ENCODE measurements at places on chromosomes 6 and 20.

- no peak for DNase-seq
Observed at GRCh38 chr20:57451795-57452661, 60.8 kb downstream of the RBM38 start.

- DNase-seq = no peak
Observed at GRCh38 chr6:36576578-36576977, 17.6 kb upstream of the SRSF3 start.

- no peak for DNase-seq
Observed at GRCh38 chr20:11153819-11154218, 480.0 kb upstream of the JAG1 start.

- DNase-seq = no peak
Observed at GRCh38 chr20:47740862-47741184, 44.5 kb downstream of the SULF2 start.

DNA sequence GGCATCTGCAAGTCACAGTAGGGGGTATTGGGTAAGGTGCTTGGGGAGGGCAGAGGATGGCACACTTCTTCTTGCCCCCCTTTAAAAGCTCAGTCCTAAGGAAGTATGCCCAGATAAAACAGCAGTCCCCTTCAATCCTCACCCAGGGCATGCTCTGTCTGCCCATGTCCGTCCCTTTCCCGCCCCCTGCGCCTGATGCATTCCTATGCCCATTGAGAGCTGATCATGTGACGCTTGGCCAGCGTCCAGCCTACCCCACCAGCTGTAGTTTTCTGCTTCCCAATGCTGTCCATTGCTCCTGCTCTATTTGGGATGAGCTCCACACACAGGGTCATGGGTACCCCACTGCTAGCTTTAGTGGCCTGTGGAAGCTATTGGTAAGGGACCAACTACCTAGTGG, 8.3 kb downstream of the SIGLEC1 start:
- no peak for DNase-seq

DNA sequence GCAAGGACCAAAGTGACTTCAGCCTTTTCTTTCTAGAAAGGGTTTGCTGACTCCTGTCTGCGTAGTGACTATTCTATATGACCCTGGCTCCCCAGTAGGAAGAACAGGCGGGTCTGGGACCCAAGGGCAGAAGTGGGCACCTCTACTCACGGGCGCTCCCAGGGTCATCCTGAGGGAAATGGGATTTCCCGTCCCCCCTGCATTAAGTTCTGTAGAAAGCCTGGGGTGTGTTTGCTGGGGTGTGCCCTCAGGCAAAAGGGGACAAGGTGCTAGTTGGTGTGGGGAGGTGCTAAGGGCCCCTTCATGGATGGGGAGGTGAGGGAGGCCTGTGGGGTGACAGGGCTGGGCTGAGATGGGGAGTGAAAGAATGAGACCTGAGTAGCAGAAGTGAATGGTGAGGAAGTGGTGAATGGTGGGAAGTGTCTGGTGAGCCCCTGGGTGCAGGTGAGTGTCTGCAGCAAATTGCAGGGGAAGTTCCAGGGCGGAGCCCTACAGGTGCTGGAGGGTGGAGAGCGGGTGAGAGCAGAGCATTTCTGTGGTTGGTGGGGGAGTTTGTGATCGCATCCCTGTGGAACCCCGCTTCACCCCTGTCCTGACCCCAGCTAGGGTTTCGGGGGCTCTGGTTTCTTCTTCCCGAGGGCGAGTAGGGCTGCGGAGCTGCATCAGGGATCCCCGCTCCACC, 21.1 kb downstream of the RAET1L start:
- DNase-seq = no peak

- no peak for DNase-seq
Observed at GRCh38 chr6:152267967-152268845, 369.0 kb downstream of the SYNE1 start.

- DNase-seq = no peak
Observed at GRCh38 chr6:92297101-92297500, 1122.3 kb downstream of the EPHA7 start.

DNA sequence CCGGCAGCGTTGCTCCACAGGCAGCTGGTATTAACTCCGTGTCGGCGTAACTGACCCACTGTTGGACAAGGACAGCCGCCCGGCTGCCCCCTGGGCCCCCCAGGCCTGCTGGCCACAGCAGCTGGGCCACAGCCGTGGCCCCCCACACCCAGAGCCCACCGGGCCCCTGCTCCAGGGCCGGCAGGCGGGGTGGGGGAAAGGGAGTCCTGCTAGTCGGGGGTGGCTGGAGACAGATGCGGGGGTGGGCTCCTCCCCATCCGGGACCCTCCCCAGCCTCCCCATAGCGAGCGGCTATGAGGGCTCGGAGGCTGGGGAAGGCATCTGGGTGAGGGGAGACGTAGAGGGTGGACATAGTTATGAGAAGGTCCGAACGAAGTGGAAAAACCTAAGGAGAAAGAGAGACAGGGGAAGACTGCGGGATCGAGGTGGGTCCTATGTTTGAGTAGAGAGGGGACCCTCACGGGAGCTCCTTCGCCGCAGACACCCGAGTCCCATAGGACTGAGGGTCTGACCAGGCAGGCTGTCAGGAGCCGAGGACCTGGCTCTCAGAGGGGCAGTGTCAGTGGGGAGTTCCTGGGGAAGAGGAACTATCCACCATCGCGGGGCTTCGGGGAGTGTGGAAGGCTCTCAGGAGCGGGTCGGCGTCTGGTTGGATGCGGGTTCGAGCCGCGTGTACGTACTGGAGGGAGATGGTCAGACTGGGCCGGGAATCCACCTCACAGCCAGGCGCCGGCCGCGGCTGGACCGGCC, 511 bp downstream of the VARS1 start:
- DNase-seq = no peak

DNA sequence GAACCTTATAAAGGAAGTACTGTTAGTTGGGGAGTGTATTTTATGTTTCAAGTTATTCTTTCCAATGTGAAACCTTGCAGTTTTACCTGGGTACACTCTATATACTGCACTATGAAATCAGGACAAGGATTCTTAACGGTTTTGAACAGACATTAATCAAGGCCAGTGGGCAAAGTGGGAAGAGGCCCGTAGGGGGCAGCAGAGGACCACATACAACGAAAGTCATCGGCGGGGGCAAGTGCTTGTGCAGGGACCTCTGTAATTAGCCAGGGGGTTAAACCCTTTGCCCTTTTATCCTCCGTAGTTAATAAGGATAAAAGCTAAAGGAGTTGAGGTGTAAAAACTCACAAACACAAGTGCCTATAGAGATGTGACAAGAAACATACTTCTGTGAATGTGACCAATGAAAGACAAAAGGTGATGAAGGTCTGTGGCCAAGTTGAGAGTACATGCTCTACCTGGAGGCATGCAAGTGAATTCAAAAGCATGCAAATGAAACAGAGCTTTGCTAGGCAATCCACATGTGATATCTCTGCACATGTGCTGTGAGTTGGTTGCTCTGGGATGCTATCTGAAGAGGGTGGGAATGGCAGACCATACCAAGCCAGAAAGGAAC, 392.7 kb upstream of the MAN1A1 start:
- no peak for DNase-seq

DNA sequence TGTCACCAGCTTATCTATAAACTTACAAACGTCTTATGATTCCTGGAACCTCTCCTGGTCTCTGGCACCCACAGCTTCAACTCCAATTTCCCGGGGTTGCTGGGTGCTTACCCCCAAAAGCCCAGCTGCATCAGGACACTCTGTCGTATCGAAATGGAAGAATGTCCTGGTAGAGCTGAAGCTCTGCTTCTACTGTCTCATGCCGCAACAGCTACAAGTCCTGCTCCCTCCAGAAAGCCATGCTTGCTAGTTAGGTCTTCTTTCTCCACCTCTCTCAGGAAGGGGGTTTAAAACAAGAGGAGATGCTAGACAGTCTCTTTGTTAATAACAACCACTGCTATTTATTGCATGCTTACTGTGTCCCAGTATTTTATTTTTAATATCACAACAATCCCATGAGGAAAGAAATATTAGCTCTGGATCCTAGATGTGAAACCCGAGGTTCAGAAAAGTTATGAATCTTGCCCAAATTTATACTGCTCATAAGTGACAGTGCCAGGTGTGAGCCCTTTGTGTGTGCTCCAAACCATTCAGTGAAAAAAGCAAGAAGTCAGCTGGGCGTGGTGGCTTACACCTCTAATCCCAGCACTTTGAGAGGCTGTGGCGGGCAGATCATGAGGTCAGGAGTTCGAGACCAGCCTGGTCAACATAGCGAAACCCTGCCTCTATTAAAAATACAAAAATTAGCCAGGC, 82.3 kb upstream of the GCM1 start:
- no peak for DNase-seq

DNA sequence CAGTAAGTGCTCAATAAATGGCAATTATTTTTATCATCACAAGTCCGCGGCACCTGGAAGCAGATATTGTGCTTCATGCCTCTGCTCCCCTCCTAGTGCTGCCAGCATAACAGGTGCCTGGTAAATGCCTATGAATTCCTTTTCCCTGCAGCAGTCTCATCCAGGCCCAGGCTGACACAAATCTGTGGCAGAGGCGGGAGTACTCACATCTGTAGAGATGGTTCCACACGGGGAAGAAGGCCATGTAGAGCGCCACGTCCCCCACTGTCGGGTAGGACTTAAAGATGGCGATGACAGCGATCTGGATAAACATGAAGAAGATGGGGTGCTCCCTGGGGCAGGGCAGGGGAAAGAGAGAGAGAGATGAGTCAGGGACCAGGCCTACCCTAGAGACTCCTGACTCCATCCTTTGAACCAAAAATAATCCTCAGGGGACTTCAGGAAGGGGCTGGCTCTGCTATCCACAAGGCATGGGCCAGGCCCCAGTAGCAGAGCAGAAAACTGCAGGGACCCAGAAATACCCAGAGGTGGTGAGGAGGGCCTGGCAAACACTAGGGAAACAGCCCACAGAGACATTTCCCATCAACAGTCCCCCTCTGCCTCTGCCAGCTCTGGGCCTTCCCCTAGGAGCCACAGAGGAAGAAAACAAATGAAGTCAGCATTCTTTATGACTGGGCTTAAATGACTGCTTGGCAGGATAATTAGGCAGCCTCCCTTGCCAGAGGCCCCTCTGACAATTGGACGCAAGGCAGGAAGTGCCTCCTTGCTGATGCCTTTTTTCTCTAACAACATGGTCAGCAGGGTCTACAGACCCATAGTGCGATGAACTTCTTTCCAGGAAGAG, 23.0 kb downstream of the MAP1LC3A start:
- no peak for DNase-seq

- no peak for DNase-seq
Observed at GRCh38 chr6:130947464-130947863, 115.6 kb downstream of the EPB41L2 start.

GRCh38 chr20:14848806-14849205, 511.4 kb upstream of the FLRT3 start:
- DNase-seq = no peak

- DNase-seq = no peak
Observed at GRCh38 chr6:143839196-143839595, 3.9 kb upstream of the LTV1 start.

GRCh38 chr6:100461917-100462705, 2.6 kb downstream of the SIM1 start:
- DNase-seq = no peak

DNA sequence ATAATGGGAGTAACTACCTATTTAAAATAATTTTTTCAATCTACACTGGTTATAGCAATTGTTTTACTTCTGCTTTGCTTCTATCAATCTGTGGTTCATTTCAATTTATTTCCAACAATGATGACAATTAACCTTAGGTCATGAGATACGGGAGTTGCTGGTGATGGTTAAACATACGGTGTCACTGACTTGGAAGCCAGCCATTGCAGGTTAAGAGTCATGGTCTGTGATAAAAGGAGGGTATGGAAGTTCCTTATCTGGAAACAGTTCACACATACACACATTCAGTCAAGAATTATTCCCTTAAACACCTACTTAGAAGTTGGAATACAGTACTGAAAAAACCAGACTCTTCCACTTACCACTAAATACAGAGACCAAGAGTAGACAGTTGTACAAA, 180.0 kb downstream of the KIF16B start:
- no peak for DNase-seq

- DNase-seq = no peak
Observed at GRCh38 chr6:89522778-89523177, 89.8 kb downstream of the ANKRD6 start.

- no peak for DNase-seq
Observed at GRCh38 chr6:167429353-167429752, 104.5 kb downstream of the TTLL2 start.

DNA sequence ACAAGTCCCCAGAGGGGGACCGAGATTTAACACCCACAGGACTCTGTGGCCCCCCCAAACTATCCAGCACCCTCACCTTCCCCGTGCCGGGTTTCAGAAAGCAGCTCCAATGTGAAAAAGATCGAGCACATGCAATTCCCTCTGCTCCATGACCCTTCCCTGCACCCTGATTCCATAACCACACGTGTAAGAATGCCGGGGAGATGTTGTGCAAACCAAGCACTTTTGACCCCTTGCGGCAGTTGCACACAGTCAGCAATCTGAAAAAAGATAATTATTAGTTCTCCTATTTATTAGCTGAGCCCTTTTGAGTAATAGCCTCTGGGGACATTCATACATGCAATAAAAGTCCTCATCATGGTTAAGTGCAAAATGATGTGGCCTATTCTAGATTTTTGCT, 13.0 kb downstream of the FOXQ1 start:
- no peak for DNase-seq

- DNase-seq = no peak
Observed at GRCh38 chr6:52503323-52503747, 73.5 kb downstream of the TRAM2 start.

GRCh38 chr6:134802426-134803058, 147.4 kb downstream of the ALDH8A1 start:
- DNase-seq = no peak

- no peak for DNase-seq
Observed at GRCh38 chr20:7702141-7702540, 238.1 kb downstream of the HAO1 start.

- no peak for DNase-seq
Observed at GRCh38 chr20:60269573-60270162, 311.4 kb downstream of the CDH26 start.

- DNase-seq = no peak
Observed at GRCh38 chr20:49545572-49545971, 22.4 kb downstream of the PTGIS start.

GRCh38 chr6:147392917-147393625, 115.4 kb upstream of the SAMD5 start:
- DNase-seq = no peak

GRCh38 chr20:47389867-47390347, 33.4 kb upstream of the ZMYND8 start:
- no peak for DNase-seq

- DNase-seq = no peak
Observed at GRCh38 chr20:15831201-15831600, 742.0 kb downstream of the KIF16B start.

DNA sequence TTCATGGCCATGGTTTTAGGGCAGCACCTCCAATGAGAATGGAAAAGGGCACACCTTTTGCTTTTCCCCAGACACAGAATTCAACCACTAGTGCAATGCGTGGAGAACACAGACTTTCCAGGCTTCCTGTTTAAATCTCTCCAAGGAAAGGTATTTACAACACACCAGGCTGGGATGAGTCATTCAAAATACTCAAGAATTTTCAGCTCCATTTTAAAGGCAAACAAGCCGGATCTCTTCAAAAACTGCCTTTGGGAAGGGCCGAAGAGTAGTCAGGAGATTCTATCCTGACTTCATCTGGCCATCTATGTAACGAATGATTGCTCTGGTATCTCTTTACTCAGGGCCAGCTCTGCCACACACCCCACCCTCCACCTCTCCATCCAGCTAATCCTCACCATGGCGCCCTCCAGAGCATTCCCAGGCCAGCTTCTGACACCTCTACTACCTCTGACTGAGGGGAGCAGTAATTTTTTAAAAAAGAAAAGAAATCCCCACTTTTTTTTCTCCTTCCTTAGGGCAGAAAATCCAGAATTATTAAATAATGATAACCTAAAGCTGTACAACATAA, 254.6 kb downstream of the LY86 start:
- DNase-seq = no peak

GRCh38 chr6:138518054-138518453, 18.8 kb upstream of the NHSL1 start:
- DNase-seq = no peak
